Fibroblast of lung (primary cell): ENCODE measurements at places on chromosomes 5 and 9.

GRCh38 chr9:124779368-124780059, 2.6 kb downstream of the OLFML2A start:
- DNase-seq: peak; percentile 96

DNA sequence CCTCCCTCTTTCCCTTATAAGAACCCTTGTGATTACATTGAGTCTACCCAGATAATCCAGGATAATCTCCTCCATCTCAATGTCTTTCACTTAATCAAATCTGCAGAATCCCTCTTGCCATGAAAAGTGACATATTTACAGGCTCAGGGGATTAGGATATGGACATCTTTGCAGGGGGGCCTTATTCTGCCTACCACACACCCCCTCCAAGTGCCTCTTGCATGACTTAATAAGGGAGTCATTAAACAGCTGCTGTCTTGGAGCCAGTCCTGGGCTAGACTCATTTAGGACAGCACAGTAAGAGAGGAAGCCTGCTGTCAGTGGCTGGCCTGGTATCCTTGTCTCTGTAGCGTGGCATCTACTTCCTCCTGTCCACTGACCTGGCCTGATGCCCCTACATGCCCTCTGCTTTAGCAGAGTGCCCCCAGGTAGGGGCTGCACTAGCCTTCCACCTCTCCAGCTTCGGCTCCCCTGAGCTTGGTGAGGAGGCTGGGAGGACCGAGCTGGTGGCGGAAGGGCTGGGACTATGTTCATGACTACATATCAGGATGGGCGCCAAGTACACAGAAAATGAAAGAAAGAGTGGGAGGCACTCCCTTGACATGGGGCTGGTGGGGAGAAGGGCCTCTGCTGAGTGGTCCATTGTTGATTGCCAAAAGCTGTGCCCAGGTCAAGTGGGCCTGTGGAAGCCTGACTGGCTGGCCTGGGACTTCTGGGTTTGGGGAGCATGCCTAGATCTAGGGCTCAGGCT, 17.2 kb downstream of the ENHO start:
- DNase-seq: no peak

DNA sequence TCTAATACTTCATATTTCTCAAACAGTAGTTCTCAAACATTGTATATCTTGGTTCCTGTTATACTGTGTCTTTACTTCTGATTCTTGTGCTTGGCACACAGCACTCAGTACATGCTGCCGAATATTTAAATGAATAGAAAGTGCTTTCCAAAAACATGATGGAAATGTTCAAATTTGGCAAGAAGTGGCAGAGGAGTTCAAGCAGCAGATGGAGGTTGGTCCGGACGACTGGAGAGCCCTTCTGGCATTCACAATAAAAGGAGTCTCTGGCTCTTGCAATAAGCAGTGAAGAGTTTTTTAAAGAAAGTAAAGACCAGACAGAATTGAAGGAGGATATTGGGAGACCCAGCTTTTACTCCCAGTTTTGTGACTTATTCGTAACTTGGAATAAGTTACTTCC, 36.3 kb downstream of the TSTD2 start:
- no peak for DNase-seq

DNA sequence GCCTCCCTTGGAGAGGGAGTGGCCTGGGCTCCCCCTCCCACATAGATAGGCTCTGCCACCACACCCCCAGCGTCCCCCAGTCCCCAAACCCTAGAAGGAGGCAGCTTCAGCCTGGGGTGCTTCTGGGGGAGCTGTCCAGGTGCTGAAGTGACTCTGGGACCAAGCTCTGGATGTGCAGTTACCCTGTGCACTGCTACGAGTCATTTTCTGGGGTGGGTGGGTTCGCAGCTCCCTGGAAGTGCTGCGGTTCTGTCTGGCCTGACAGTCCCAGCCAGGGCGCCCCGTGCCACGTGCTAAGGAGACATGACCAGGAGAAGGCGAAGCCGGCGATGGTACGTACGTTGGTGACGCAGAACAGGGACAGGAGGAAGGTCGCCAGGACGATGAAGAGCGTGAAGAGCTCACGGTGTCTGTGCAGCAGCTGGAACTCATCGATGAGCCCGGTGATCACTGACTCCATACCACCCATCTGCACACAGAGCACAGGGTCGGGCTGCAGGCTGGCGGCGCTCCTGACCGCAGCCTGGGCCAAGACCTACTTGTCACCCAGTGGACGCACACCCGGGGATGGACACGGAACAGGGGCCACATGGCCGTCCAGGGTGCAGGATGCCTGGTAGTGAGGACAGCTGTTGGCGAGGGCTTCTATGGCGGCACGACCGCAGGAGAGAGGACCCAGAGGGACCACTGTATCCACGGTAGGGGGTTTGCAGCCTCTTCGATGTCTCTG, 35.7 kb downstream of the SLC6A3 start:
- peak; percentile 3 for DNase-seq

DNA sequence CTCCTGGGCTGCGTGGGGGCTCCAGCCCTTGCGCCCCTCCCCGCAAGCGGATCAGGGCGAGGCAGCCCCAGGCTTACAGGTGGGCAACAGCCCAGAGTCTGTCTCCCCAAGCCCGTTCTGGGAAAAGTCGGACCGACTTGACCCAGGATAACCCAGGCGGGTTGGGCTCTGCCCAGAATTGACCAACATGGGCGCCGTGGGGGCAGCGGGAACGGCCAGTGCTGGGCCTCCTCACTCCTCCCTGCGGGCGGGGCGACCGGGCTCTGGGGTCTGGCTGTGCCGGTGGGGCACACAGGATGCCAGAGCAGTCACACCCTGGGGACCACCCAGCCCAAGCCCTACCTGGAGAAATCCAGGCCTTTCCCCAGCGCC, 15.3 kb upstream of the SYNPO start:
- DNase-seq: no peak
